ENCODE measurements at places on chromosomes 16 and 17.

GRCh38 chr16:53045341-53046220 lies 7.1 kb downstream of the CHD9NB start:
- DNase-seq, result no peak

GRCh38 chr16:79656553-79657115 lies 56.1 kb upstream of the MAF start:
- DNase-seq, result peak; percentile 37

GRCh38 chr17:62162898-62163297 lies 97.8 kb upstream of the MED13 start:
- no peak for DNase-seq

GRCh38 chr16:76791151-76791550 lies 399.8 kb upstream of the MON1B start:
- no peak for DNase-seq

DNA sequence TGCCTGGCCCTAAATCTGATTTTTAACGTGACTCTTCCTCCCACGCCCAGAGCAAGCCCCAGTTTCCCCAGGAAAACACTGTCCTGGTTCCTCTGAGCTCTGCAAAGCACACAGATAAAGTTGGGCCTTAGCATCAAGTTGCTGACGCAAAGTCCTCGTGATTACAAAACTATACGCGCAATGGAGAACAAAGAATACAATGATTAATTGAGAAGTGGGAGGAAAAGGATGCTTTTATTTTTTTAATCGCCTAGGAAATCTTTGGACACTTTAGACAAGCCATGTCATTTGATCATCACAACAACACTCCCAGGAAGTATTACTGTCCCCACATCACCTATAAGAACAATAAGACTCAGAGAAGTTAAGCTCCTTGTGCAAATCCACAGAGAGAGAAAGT lies 30.5 kb upstream of the CES5A start:
- no peak for DNase-seq

DNA sequence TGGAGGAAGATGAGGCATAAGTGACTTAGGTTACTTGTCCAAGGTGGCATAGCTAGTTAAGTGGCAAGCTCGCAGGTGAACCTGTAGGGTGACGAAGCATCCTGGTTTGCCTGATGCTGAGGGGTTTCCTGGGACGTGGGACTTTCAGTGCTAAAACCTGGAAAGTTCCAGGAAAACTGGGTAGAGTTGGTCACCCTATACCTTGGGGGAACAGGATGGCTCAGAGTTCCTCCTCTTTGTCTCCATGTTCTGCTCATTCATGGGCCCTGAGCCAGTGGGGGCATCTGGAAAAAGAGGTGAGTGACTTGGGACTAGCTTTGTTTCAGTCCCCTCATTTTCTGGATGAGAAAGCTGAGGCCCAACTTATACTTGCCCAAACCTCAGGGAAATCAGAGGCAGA lies 268.0 kb upstream of the N4BP1 start:
- DNase-seq, result no peak

- no peak for DNase-seq
Measured at GRCh38 chr17:12320286-12320685, 299.6 kb downstream of the MAP2K4 start.

DNA sequence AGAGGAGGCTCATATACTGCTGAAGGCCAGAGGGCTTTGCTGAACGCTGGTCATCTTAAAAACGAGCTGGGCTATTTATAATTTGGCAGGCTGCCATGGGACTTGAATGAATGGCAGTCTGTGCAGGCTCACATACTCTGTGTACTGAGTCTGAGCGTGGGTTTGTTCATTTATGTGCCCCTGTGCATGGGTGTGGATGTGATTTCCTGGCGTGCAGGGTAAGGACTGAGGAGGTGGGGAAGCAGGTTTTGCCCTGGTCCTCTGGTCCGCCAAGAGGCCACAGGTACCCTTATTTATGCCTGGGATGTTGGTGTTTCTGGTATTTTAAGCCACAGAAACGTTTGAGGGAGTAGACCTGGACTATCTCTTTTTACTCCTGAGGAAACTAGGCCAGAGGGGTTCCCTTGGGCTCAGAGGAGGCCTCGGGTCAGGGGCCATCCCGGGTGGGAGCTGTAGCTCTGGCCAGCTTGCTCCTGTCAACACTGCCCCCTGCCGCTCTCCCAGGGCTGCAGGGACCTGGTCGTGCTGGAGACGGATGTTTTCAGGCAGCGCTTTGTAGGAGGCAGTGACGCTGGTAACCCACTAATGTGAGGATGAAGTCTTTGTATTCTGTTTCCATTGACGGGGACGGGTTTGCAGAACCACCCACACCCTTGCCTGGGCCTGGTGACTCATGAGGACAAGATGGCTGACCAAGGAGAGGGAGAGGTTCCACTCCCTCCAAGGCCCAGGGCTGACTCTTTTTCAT lies 184.4 kb downstream of the MSI2 start:
- DNase-seq, result peak; percentile 17

DNA sequence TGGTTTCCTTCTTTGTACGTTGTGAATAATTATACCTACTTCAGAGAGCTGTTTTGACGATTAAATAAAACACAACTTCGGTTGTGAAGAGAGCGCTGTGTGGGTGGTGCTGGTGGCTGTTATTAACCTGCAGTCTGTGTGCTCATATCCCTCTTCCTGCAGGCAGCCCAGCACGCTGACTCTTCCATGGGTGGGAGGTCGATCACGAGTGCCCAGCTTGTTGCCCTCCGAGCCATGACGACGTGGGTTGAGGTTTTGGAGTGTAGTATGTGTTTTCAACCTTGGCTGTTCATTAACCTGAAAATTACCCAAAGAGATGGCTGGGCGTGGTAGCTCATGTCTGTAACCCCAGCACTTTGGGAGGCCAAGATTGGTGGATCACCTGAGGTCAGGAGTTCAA lies 11.3 kb upstream of the GCSH start:
- DNase-seq, result no peak

- DNase-seq, result no peak
Measured at GRCh38 chr17:31378638-31379037, 12.8 kb upstream of the RAB11FIP4 start.

GRCh38 chr17:29042026-29042678 lies 789 bp upstream of the PIPOX start:
- DNase-seq, result no peak

DNA sequence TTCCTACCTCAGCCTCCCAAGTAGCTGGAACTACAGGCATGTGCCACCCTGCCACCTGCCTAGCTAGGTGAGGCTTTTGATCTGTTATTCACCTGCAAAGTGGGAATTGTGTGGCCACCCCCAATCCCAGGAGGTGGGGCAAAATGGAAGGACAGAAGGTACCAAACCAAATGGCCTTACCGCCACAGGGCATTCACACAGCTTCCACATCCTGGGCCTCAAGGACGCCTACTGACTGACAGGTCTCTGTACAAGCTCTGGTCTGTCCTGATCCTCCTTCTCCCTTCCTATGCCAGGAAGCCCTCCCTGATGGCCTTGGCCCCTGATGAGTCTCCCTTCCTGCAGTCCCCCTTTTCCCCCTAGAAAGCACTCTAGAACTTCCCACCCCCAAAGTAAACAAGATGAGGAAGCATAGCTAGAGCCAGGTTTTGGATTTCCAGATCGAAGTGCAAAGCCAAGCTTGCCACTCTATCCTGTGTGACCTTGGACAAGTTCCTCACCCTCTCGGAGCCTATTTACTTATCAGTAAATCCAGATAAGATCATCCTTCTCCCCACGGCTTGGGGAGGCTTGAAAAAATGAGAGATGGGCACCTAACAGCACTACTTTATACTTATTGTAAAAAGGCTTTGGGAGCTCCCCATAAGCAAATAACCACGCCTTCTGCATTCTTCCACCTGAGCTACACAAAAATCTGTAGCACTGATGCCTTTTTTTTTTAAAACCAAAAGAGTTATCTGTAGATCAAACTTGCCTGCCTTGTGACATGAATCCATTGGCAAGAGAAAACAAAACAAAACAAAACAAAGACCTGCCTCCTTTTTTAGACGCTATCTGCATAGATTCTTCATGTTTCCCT lies 4.5 kb downstream of the PLLP start:
- no peak for DNase-seq

GRCh38 chr16:19837331-19837980 lies 47.2 kb downstream of the GPRC5B start:
- no peak for DNase-seq

DNA sequence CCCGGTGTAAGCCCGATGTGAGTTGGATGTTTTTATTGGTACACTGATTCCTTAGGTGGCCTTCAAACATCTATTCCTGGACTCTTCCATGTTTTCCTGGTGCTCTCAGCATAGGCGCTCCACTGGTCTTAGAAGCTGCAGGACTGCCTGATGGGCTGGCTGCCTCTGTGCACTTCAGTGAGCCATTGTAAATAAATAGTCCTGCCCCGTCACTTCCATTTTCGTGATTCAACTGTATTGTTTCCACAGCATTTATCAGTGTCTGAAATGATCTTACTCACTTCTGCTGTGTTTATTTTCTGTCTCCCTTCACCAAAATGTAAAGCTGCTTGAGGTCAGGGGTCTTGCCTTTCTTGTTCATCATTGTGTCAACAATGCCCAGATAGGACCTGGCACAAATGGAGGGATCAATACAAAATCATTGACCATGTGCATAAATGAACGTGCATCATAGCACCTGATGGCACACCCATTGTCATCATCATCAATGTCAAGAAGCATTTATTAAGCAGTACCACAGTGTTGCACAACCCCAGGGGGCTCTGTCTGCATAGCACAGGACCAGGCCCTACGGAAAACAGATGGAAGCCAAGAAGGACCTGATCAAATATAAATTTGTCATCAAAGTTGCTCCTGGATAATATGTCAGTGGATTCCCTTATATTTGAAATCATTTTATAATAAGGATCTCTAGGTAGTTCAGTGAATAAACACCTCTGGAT lies 66.6 kb upstream of the CPHXL start:
- DNase-seq, result no peak

DNA sequence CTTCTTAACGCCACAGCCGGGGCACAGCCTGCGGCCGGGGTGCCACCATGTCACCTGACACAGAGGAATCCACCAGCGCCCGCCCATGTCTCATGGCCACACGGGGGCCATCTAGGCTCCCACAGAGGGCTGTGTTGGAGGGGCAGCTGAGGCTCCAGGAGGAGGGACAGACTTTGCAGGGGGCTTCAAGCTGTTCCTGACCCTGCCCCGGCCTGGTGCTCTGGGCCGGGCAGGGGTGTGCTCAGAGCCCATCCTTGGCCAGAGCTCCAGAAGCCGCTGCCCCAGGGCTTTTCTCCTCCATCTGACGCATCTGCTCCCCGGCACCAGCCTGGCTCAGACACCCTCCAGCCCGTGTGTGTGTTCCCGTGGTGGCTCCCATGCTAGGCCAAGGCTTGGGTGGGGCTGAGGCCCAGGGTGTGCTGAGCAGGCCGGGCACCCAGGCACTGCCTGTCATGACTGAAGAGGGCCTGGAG lies 7.8 kb upstream of the SLC38A10 start:
- no peak for DNase-seq

DNA sequence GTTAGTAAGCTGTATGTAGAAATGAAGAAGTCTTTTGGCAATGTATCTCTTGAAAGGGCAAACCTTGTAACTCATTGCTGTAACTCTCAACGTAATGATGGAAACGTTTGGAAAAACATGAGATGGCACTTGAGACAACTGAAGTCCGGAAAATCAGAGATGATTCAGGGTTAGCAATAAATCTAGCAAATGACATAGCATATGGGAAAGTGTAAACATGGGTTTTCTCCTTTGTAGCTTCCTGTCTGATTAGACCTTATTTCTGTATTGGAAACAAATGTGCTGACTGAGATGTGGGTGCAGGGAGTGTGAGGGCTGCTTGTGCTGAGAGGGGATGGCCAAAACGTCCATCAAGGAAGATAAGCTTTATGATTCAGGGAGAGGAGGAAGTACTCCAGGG lies 110.7 kb upstream of the FAM20A start:
- DNase-seq, result no peak

DNA sequence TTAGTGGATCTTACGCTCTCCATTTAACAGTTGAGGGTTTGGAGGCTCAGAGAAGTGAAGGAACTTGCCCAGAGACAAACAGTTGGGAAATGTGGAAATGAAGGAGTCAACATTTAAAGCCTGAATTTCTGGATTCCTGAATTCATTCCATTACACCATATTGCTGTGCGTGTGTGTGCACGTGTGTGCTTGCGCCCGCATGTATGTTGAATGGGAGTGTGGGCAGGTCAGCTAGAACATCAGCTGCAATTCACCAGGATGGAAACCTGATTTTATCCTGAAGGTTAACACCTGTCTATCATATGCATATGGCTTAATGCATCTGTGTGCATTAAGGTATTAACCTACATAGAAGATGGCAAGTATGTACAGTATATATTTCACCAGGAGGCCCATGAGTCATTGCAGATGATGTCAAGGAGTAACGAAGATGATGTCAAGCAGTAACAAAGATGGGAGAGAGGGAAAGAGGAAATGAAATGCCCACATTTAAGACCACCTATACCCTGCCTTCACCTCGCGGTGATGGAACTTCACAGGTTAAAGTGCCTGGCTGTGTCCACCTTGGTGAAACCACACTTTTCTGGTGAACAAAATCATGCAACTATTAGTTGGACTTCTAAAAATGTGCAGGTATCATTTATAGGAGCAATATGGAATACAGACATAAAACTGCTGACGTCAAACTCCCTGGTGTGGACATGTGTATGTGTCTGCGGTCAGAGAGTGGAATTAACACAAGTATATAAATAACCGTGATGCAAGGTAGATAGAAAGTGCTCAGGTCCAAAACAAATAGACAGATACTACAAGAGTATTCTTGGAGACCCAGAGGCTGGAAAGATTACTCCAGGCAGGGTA lies 832 bp upstream of the ADAP2 start:
- no peak for DNase-seq

GRCh38 chr17:3683054-3683511 lies 12.9 kb downstream of the P2RX5 start:
- no peak for DNase-seq

GRCh38 chr16:88616320-88616719 lies 22.1 kb upstream of the IL17C start:
- DNase-seq, result peak; percentile 18

DNA sequence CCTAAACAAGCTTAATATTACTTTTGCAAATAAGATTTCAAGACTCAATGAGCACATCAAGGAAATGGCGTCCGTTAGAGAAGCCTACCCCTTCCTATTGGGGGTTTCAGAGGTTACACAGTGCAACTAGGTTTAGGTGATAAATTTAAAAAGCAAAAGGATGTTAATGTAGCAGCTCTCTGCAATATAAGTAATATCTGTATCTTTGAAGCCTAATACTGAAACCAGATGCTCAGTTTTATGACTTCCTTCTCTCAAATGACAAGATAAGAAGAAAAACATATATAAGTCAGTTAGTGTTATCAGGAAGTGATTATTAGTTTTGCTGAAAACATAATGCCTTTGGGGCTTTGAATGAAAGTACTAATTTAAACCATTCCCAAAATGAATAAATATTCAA lies 54.3 kb upstream of the MED13 start:
- DNase-seq, result no peak

DNA sequence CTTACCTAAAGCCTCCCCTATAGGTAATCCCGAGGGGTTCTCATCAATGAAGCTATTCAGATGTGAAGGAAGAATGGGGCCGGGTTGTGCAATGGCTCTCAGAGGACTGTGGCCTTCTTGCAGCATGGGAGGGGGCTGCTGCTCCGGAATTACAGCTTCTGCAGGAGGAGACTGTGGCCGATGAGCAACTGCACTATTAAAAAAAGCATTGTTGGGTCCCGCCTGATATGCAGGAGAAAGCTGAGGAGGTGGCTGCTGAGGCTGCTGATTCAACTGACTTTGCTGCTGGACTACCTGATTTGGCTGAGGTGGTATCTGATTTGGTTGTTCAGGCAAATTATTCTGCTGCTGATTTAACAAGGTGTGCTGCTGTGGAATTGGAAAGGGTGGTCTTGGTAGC lies 64.8 kb downstream of the CACNG1 start:
- DNase-seq, result no peak

- DNase-seq, result no peak
Measured at GRCh38 chr17:46117117-46117516, 76.1 kb downstream of the KANSL1 start.

Measured in DMS79 (cell line).